ENCODE measurements at places on chromosomes 7 and 10.

- no peak for DNase-seq
Measured at GRCh38 chr10:7085913-7086589, 324.8 kb downstream of the SFMBT2 start.

- DNase-seq, result no peak
Measured at GRCh38 chr7:45918556-45918955, 2.5 kb downstream of the IGFBP3 start.

GRCh38 chr10:66273966-66274519 lies 651.8 kb upstream of the LRRTM3 start:
- no peak for DNase-seq

GRCh38 chr10:117581961-117582360 lies 39.4 kb downstream of the EMX2 start:
- no peak for DNase-seq

DNA sequence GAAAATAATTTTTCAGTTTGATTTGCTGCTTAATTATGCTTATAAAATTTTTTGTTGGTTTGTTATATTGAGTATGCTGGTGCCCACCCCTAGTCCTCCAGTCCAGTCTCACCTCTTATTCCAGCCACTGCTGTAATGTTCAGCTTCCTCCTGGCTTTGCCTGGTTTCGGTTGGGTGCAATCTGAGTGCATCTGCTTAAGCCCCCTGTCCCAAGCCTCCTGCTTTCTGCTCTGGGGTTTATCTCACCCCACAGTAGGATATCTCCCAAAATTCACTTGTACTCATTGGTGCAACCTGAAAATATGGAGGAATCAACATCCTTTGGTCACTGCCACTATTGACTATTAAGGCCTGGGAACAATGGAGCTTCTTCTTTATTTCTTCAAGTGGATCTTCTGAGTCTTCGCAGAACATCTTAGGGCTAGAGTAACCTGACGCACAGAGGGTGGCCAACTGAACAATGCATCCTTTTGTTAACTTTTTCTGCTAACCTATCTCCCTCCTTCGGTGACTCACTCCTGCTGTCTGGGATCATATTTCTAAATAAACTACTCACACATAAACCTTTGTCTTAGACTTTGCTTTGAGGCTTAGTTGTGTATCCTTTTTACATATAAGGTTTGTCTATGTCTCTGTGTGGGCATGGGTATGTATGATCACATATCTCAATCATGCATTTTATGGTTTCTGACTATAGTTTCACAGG lies 19.1 kb upstream of the SOSTDC1 start:
- no peak for DNase-seq

DNA sequence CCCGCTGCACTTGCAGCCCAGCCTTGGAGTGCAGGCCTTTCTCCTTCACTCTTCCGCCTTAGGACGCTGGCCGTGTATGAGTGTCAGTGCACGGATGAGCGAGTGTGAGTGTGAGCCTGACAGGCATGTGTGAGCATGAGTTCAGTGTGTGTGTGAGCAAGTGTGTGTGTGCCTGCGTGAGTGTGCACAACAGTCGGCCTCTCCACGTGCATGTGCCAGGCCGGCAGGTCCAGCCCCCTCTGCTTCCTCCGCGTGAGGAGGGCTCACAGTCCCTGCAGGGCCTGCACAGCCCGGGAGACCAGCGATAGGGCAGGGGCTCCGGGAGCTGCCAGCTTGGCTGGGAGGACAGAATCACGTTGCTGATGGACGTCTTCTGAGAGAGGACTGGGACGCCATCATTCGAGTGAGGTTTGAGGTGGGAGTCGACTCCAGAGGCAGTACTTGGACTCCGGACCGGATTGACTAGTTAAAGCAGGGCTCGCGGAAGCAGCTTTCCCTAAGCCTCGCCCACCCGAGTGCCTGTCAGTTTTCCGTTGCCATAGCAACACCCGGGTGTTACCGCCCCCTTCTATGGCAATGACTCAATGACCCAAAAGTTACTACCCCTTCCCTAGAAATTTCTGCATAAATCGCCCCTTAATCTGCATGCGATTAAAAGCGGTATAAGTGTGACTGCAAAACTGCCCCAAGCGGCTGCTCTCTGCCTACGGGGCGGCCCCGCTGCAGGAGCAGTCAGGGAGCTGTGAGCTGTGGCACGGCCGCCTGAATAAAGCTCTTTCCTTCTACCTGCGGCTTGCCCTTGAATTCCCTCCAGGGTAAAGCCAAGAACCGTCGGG lies 19.6 kb upstream of the CFAP46 start:
- DNase-seq, result peak; percentile 34

GRCh38 chr10:108812296-108812695 lies 1111.0 kb downstream of the XPNPEP1 start:
- no peak for DNase-seq

- no peak for DNase-seq
Measured at GRCh38 chr10:98910048-98910447, 325.6 kb downstream of the HPSE2 start.

DNA sequence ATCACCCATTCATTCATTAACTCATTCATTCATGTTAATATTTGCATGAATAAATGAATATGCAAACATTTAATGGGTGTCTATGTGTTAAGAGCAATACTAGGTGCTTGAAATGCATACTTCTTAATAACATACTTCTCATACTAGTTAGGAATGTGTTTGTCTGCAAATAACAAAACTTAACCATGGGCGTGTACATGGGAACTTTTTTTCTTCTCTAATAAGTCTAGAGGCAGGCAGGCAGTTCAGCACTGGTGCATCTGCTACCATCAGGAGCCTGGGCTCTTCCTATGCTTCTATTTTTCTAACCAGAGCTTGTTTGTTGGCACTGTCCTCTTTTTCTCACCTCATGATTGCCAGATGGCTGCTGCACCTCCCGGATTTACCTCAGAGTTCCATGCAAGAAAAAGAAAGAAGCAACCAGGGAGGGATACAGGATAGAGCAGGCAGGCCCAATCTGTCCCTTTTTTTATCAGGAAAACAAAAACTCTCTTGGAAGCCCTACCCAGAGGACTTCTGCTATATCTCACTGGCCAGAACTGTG lies 22.7 kb downstream of the CDHR3 start:
- no peak for DNase-seq

- peak; percentile 27 for DNase-seq
Measured at GRCh38 chr10:132616170-132616995, 78.8 kb downstream of the INPP5A start.

- no peak for DNase-seq
Measured at GRCh38 chr7:117091721-117092120, 138.4 kb downstream of the ST7 start.

DNA sequence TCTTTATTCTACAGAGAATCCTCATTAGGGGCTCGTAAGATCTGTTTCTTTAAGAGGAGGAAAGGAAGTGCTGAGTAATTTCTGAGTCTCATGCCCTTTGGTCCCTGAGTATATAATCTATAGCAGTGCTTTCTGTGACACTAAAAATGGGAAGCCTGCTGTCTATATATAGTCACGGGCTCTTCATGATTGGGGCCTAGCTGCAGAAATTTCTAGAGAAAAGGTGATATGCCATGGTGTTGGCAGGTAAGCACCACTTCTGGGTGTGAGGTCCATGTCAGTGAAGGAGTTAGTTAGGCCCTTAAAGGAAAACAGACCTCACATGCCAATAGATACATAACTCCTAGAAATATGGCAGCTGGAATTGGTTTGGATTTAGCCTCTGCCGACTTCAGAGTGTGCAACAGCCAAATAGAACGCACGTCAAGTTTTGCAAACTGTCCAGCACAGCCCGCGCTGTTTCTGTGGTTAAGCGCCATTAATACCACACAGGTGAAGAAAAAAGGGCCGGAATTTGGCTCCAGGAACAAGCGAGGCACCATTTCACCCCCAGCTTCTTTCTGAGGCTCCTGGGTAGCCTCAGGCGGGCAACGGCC lies 123.2 kb downstream of the TACC2 start:
- no peak for DNase-seq

DNA sequence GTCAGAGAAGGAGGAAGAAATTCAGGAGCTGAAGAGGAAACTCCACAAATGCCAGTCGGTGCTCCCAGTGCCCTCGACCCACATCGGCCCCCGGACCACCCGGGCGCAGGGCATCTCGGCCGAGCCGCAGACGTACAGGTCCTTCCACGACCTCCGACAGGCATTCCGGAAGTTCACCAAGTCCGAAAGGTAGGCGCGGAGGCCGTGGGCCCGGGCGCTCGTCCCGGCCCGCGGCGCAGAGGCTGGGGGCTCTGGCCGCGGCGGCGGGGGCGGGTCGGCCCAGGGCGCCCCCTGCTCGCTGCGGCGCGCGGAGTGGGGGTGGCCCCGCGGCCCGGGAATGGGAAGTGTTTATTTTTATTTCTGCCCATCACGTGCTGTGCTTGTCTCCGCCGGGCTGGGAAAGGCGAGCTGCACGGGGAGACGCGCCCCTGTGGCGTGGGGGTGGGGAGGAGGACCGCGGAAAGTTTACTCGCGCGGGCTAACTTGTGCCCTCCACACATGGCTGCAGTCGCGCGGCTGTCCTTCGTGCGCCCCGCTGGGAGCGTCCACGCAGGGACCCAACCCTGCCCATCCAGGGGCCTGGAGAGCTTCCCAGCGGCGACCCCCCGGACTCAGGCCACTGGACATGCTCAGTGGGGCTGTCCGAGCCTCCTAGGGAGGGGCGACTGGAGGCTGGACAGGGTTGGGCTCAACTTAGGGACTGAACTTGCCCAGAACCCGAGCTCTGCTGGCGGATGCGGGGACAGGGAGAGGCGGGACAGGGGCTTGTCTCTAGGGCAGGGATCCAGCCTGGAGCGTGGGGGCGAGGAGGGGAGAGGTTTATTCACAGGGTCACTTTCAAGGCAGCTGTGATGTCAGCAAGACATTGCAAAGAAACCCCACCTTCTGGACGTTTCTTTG lies 82.6 kb upstream of the PRKG1 start:
- DNase-seq, result no peak

GRCh38 chr7:129271500-129272355 lies 46.9 kb downstream of the AHCYL2 start:
- peak; percentile 36 for DNase-seq

GRCh38 chr10:121096617-121097431 lies 245.7 kb downstream of the WDR11 start:
- DNase-seq, result no peak

- no peak for DNase-seq
Measured at GRCh38 chr10:63166742-63167258, 33.7 kb downstream of the NRBF2 start.

DNA sequence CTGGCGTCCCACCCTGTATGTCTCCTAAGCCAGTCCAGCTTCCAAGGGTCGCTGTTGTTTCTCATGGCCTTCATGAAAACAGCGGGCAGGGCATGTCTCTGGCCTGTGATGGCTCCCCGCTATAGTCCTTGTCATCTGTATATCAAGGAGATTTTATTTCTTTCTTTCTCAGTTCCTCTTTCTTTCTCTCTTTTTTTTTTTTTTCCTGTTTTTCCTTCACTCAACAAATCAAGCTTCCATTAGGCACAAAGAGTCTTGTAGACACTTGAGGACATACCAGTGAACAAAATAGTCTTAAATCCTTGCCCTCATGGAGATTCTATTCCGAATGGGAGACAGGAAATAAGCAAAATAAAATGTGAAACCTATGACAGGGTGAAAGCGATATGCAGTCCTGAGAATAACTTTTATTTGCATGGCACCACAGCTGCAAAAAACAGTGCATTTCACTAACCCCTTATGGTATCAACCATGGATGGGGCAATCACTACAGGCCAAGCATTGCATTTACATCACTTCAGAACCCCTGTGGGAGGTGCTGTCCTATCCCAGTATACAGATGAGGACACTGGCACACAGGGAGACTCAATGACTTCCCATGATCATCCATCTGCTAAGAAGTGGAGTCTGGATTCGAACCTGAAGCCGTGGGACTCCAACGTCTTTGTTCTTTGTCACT lies 50.7 kb downstream of the SYPL1 start:
- DNase-seq, result no peak

DNA sequence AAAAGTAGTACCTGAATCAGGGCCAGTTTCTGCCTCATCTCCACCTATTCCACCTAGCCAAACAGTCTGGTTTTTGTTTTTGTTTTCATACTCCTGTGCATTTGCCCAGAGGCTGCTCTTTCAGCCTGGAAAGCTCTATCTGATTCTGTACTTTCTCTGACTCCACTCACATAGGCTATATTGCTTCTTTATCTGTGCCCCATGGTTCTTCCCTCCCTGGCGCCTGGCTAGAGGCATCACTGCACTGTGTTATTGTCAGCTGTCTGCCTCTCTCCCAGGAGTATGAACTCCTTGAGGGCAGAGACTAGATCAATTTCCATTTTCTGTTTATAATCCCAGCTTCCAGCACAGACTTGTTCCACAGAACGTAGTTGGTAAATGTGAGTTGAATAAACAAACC lies 5.1 kb upstream of the LMOD2 start:
- DNase-seq, result no peak

DNA sequence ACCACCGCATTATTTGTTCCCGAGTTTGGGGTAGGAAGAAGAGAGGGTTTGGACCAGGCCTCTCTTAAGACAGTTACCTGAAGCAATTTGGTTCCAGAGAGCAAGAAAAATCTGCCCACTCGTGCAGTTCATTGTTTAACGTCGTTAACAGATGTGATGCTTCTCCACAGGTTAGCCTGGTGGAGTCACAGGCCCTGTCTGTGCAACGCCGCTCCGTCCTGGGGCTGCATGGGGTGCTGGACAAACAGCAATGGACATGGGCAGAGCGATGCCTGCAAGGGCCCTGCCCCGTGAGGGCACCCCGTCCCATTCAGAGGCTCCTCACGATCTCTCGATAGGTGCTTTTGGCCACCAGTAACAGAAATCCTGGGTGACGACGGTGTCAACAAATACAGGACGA lies 9.7 kb downstream of the FOXL3 start:
- no peak for DNase-seq

DNA sequence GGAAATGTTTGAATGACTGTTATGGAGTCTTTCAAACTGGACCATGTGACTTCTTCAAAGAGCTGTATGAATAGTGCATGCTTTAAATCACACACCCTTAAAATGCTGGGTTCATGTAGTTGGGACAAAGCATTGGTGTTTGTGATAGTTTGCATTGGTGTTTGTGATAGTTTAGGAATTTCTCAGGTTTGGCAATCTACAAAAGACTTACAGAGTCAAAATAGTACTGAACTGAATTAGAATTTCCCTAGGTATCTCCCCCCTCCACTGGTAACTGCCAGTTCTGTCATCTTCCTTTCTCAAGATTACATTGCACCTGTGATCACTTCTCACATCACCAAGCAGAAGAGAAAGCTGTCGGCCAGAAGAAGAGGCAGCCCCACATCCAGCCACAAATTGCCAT lies 261.1 kb downstream of the GATA3 start:
- no peak for DNase-seq

DNA sequence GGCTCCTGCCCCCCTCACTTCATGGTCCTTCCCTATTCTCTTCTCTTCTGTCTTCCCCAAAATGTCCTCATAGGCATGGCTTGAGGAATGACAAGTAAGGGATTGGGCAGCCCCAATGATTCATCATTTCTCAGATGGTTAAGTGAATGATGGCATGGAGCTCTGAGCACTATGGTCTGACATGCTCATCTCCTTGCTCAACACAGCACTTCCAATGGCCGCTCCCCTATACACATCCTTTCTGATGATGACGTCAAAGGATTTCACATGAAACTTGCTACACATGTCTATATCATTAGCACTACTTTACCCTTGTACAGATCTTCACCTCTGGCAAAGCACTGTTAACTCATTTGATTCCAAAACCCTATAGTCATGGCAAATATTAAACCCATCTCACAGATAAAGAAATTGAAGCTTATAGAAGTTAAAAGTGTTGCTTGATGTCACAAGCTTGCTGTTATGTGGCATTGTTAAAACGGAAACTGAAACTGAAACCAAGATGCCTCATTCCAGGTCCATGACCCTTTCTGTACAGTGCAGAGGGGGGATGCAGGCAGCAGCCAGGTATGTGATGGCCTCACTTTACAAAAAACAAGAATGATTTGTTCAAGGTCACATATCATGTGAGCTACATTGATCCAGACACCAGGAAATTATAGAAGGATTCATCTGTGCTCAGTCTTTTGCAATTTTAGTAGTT lies 90.0 kb upstream of the PLXNA4 start:
- DNase-seq, result no peak

- no peak for DNase-seq
Measured at GRCh38 chr7:83439026-83439425, 209.9 kb downstream of the SEMA3E start.
